A549 treated with DMSO at 1 μM for 4 hours (cell line): ENCODE measurements at places on chromosomes 7 and 10. TPM values are rescaled to one million over a fixed set of nuclear protein-coding genes. Genes with fewer than 3 reads are reported as not detected.

GFRA1 gene
- total RNA-seq: 9.8 to 12.3 TPM (median 11.2 TPM) in 5 replicates

RAMP3 gene
- total RNA-seq: not detected in 5 replicates

XRCC2 gene
- 5.0 to 6.9 TPM (median 6.2 TPM) in 5 replicates for total RNA-seq

CABCOCO1 gene
- 0.11 to 0.33 TPM (median 0.23 TPM) in 4 of 5 replicates, not detected in the other for total RNA-seq
